AG04450 (cell line): ENCODE measurements at places on chromosomes 11 and 22.

GRCh38 chr22:37203354-37204044, 8.8 kb downstream of the SSTR3 start:
- DNase-seq = no peak

DNA sequence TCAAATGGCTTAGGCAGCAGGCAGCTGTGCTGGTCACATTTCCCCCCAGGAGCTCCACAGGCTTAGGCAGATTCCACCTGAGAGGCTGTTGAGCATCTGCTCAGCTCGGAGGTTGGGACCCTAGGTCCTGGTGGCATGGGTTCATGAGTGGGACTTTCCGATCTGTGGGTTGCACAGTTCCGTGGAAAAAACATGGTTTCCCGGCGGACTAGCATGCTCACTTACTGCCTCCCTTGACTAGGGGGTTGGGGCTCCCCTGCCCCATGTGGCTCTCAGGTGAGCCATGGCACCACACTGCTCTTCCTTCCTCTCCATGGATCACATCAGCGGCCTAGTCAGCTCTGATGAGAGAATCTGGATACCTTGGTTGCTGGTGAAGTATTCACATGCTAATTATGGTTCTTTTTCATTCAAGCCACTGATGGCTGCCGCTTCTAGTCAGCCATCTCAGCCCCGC, 685.1 kb downstream of the METTL15 start:
- DNase-seq = no peak

DNA sequence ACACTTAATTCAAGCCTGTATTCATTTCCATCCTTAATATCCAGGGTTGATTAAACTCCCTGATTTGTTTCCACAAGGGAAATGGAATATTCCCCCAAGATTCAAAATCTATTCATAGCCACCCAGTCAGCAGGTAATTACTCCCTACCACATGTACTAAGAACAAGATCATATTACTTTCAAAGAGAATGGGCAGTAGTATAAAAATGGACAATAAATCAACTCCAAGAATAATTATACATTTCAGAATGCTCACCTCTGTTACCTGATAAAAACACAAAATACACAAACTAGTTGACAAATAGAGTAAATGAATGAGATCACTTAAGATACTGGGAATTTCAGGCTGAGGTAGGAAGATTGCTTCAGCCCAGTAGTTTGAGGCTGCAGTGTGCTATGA, 8.5 kb upstream of the FEZ1 start:
- DNase-seq = no peak

GRCh38 chr22:25113316-25113721, 86.3 kb upstream of the CRYBB3 start:
- no peak for DNase-seq

DNA sequence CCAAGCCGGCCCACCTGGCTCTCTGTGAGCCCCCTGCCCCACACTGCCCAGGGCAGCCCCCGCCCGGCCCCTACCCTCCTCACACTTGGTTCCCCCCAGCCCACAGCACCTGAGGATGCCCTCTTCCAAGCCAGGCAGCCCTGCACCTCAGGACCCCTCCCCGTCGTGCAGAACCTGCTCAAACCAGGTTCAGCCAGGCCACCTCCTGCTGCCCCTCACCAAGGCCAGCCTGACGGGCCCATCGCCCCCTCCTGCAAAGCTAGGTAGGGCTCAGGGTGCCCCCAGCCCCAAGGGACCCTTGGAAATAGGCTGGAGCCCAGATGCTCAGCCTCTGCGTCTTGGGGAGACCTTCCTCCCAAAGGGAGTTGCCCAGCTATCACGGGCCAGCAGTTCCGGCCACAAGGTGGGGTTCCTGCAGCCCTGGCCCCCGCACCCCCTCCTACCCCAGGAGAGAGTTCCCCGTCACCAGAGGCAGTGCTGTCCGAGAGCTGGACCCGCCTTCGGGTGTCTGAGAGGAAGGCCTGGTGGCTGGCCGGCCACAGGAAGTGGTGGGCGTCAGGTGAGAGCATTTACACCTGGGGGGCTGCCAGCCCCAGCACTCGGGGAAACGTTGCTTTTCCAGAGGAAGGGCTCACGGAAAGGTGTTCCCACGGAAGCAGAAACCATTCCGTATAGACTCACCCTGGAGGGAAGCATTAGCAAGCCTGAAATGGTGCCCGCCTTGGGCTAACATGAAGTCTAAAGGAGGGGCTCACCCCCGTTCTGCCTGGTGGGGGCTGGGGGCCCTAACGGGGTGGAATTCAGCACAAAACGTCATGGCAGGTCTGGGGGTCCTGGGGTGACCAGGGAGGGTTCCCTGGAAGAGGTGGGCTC, 3.2 kb upstream of the SYT8 start:
- no peak for DNase-seq

DNA sequence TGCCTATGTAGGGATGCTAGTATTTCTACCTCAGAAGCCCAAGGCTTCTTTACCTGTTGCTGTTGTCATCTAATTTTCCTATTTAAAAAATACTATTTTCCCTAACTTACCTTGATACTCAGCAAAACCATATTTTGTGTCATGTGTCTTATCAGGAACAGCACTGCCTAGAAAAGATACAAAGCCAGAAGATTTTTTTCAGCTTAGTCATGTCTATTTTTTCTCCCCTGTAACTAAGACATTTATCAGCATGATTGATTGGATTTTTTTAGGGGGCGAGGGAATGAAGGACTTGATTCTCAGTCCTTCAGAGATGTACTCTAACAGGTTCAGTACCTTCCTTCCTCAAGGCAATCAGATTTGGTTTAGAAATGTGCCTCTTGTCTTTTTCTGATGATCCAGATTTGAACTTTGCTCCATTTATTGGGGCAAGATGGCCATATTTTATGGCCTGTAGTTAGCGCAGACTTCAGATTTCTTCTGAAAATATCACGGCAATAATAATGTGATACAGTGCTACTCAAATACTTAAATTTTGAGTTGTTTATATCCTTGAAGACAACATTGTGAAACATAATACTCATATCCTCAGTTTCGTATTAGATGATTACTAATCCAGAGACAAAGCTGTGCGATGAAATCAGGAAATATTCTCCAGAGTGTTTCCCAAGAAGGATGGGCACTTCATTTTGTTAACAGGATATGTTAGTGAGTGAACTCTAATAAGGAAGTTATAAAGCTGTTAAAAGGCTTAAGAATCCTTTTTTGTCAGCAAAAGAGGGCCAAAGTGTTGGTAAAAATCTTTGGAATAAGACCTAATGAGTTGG, 3.8 kb upstream of the PIK3IP1 start:
- DNase-seq = no peak

GRCh38 chr11:12925520-12925919, 83.6 kb upstream of the RASSF10 start:
- no peak for DNase-seq
